Left kidney (tissue), 8 donors: ENCODE measurements at places on chromosomes 12 and 14. TPM values are rescaled to one million over a fixed set of nuclear protein-coding genes. Genes with fewer than 3 reads are reported as not detected.

- no peak for DNase-seq
Measured at GRCh38 chr14:94307410-94307992, 14.4 kb upstream of the SERPINA10 start.

DNA sequence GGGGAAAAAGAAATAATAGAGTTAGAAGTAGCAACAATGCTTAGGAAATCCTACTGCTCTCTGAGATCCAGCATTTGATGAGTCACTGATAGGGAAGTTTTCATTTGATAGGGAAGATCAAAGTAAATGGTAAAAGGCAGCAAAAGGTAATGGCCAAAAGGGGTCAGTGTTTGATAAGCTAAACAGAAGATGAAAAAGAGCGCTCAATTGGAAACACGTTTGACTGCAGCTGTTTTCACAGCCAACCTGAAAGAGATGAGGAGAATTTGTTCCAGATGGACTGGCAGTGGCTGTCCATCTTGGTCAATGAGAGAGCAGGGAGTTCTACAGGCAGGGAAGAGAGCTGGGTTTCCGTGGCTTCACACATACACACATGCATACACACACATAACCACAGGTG, 264.2 kb downstream of the TMEM132C start:
- no peak for DNase-seq

The TM9SF1 gene
- 39.7 TPM for polyA plus RNA-seq

The HCAR1 gene
- polyA plus RNA-seq, result 3.0 TPM
